ENCODE measurements at places on chromosomes 6 and 20. TPM values are rescaled to one million over a fixed set of nuclear protein-coding genes. Genes with fewer than 3 reads are reported as not detected.

SLC32A1 gene
- total RNA-seq, result not detected

PRICKLE4 gene
- 0.42 TPM for total RNA-seq

FAM83D gene
- 51.8 TPM for total RNA-seq

HLA-DOB gene
- 3.4 TPM for total RNA-seq
